ENCODE measurements at places on chromosomes 4 and X.

GRCh38 chr4:76036855-76037254 lies 985 bp upstream of the CXCL11 start:
- no peak for DNase-seq

DNA sequence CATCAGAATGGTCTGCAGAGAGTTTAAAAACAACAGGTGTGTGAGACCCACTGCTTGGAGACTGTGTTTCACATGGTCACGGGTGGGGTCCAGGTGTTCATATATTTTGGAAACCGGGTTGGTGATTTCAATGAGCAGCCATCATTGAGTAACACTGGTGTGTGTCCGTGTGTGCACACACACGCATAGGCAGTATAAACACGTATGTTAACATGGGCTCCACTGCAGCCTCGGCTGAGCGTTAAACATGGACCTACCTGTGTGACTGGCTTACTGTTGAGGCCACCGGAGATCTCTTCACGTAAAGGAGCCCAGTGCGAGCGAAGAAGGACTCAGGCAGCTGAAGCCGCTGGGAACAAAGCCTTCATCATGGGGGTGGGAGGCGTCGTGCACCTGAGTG lies 56.9 kb upstream of the TLR3 start:
- no peak for DNase-seq

DNA sequence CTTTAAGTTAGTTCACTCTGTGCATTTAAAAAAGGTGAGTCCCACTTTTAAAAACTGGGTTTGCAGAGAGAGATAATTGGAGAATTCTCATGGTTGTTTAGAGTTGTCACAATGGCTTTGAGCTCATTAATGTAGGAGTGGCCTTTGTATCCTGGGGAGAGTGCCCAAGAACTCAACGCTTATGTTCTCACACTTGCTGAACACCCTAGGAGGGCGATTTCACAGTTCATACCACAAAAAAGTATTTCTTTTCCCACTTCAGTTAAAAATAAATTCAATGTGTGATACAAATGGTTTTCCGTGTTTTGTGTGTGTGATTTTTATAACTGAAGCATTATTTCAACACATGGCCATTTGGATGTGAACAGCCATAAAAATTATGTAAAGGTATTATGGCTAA lies 8.4 kb downstream of the EMCN start:
- DNase-seq, result no peak

DNA sequence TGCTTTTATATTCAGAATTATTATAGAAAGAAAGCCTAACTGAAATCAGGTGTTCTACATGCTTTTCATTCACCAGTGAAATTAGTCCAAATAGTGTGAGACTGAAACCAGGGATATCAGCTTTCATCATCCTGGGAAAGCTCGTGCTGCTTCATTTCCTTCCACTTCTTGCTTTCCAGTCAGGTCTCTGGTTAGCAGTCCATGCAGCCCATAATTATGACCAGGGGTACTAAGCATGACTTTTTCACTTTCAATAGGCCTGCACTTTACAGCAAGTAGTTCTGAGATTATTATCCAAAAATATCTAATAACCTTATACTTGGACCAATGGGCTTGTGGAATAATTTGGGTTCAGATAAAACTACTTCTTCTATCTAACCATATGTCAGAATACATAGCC lies 673.2 kb upstream of the MAGEB2 start:
- DNase-seq, result no peak

DNA sequence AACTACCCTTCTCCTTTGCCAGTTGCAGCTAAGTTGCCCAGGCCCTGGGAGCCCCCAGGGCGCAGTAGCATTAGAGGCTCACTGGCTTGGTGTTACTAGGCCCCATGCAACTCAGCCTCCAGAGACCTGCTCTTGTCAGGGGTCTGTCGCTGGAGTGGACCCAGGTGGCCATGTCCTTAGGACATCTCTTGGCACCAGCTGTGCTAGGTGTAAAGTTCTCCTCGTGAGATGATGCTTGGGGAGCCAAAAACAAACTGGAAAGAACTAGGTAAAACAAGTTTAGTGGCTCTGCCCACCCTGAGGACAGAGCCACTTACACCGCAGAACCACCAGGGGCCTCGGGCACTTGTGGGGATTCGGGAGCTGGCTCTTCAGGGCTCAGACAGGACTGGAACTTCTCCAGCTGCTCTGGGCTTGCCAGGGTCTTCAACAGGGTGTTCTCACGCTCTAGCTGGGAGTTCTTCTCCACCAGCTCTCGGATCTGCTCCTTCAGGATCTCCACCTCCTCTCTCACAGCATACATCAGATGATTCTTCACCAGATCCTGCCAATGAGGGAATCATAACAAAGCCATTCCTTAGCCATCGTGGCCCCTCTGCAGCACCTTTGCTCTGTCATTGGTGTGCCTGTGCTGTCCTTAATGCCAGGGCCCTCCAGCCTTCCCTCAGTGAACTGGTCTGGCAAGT lies 61.2 kb downstream of the TSC22D3 start:
- no peak for DNase-seq

DNA sequence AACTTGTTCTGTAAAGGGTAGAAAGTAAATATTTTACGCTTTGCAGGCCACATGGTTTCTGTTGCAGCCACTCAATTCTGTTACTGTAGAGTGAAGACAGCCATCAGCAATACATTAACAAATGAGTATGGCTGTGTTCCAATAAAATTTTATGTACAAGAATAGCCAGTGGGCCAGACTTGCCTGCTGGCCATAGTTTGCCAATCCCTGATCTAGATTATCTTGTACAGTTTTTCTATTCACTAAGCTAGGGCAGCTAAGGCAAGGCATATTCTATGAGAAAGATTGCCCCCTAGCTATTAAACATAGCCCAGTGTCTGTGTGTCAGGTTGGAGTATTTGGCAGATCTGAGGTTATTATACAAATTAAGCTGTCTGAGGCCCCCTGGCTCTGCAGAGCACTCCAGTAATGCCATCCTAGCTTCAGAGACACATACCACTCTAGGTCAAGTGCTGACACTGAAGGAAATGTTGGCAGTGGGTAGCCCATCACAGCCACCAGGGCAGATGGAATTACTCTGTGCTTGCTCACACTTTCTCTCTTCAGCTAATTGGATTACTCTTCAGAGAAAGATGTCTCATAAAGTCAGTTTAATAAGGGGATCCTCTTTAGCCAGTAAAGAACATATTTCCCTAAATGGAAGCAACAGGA lies 40.7 kb downstream of the MTTP start:
- no peak for DNase-seq

GRCh38 chrX:11427453-11428071 lies 134.3 kb downstream of the AMELX start:
- DNase-seq, result no peak

DNA sequence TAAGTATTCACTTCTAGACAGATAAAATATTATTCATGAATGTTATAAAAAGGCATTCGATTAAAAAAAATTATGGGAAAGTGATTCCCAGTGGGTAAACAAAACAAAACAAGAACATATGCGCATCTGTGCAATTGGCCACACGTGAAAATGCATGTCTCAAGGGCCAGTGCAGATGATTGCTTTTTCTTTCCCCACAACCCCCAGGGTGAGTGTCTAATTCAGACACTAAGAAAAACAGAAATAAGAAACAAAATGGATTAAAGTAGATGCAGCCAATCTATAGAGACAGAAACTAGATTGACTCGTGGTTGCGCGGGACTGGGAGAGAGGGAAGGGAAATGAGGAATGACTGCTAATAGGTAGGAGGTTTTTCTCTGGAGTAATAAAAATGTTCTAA lies 49.5 kb downstream of the GPM6A start:
- DNase-seq, result no peak

- DNase-seq, result no peak
Measured at GRCh38 chr4:82255657-82256056, 118.1 kb downstream of the HNRNPD start.

- DNase-seq, result no peak
Measured at GRCh38 chr4:4456351-4456750, 69.4 kb downstream of the NSG1 start.
